ENCODE measurements at places on chromosomes 1 and 21. TPM values are rescaled to one million over a fixed set of nuclear protein-coding genes. Genes with fewer than 3 reads are reported as not detected.
A peak's percentile ranks its signal among the peaks of the same experiment; 100 is the strongest.

DNA sequence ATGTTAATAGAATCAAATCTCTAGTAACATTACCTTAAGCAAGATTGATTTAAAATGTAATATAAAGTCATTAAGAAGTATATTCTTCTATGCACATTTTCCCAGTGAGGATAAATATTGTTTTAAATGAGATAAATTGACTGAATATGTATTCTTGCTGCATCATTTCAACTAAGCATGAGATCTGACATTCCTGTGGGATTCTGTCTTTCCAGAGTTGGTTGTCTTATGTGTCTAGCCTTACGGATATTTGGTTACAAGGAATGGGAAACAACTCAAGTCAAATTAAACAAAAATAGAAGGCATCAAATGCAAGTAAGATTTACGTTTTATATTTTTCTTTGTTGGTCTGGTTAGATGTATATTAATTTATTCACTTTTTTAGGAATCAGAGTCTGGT, 287.5 kb downstream of the PTGER3 start:
- DNase-seq, result no peak

DNA sequence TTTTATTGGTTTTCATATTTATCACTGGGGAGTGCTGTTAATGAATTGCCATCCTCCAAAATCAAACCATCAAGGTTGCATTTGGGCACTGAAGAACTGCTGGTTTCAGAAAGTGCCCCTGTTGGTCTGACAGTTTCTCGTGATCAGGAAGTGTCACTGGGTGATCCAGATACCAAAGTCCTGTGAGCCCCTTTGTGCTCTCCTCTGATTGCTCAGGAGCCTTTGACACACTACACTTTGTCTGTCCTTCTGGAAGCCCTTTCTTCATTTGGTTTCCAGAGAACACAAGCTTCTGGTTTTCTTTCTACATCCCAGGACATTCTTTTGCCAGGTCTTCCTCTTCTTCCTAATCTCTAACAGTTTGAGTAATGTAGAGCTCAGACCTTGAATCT, 165.8 kb upstream of the PROX1 start:
- DNase-seq, result no peak

Gene NCAM2
- not detected for total RNA-seq

Gene KRTAP21-2
- total RNA-seq, result not detected

DNA sequence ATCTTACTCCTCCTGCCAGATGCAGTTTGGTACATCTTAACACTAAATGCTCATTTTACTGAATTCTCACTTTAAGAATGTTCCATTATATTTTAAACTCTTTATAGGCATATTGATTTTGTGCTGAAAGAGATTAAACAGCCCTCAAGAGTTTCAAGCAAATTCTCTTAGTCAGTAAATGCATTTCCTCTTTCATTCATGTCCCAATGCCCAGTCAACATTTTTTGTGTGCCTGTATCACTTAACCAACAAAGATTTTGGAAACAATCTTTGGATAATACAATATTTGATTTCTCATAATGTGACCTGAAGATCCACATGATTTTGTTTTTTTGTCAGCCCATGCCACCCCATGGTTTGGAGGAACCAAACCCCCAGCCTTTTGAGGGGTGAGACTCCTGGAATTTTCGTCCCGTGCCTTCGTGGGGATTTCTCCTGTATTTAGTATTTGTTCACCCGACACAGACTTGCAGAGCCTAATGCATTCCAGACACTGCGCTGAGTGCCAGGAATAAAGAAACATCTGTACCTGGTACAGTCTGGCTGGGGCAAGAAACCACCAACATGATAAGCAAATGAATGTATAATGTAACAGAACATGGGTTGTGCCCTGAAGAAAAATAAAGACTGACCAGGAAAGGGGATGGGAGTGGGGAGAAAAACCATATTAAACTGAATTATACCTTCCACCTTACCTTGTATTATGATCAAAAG, 47.1 kb upstream of the ETS2 start:
- no peak for DNase-seq

DNA sequence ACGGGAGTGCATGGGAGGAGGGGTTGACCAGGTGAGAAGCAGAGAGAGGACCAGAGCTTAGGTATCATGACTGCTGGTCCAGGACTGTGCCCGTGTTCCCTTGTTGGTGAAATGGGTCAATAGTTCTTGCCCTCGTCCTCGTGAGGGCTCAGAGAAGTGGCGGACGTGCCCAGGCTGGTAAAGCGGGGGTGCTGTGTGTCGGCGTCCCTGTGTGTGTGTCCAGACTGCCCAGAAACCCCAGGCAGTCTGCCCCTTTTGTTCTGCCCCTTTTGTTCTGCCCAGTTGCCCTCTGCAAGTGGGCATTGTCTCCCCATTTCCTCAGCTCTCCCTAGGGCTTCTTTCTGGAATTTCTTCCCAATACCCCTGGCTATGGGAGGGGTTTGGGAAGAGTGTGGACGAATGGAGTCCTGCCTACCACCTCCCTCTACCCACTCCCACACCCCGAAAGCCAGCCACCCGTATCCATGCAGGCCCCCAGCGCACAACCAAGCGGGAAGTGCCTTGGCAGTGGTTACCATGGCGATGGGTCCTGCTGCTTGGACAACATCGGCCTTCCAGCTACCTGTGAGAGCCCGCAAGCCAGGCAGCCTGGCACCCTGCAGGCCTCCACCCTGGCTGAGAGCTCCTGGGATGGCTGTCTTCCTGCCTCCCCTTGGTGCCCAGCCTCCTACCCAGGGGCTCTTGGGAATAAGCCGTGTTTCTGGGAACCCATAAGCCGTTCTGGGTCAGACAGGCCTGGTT, 34.7 kb downstream of the ACOT11 start:
- DNase-seq, result no peak

DNA sequence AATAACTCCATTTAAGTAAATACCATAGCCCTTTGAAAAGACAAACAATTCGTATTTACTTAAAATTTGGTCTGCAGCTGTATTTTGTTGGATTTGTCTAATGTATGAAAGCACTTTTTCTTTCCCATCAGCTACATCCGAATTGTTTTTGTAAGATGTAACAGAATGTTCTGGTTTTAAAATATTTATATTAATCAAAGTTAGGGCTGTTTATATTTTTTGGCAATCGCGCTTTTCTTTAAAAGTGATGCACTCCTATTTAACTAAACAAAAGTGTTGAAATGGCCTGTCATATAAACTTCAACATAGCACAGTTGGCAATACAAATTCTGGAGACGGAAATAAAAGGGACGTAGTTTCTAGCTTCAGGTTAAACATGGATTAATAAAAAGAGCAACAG, 216.3 kb upstream of the ADGRL2 start:
- no peak for DNase-seq

DNA sequence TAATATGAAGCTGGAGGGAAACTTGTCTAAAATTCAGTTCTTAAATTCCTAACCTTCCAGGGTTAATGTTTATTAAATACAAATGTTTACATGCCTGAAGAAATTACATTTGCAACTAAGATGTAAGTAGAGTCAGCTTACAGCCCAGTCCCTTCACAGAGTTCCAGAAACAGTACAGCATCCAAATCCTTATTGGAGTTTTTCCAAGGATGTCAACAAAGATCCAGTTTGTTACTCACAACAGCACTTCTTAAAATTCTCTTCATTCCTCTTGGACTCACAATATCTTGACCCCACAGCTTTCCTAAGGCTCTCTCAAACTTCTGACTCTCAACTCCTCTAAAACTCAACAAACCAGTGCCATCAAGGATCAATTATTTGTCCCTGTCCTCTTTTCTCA, 50.1 kb upstream of the RWDD3 start:
- no peak for DNase-seq

DNA sequence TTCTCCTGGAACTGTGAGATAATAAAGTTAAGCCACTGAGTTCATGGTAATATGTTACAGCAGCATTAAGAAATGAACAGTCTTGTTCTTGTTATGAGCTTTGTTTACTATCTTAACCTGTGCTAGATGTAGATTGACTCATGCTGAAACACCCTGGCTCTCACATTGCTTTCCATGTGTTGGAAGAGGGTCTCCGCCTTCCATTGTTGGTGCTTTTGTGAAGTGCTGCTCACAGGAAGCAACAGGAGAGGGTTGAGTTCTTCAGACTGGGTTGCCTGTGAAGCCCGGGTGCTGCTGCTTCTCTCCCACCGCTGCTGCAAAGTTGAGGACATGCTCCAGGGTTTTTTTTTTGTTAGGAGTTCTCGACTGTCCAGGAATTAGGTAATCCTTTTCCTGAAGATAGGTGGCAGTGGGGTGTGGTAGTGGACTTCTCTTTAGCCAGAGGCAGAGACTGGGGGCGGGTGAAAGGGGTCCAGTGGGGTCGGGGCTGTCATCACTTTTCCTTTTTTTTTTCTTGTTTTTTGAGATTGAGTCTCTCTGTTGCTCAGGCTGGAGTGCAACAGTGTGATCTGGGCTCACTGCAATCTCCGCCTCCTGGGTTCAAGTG, 28.7 kb upstream of the HMGN1 start:
- DNase-seq, result peak; percentile 60

GRCh38 chr1:145898756-145899155, 11.1 kb downstream of the ITGA10 start:
- no peak for DNase-seq

GRCh38 chr1:119773711-119774241, 5.1 kb upstream of the HMGCS2 start:
- peak; percentile 78 for DNase-seq

- DNase-seq, result peak; percentile 25
Measured at GRCh38 chr1:33050221-33051076, 13.8 kb upstream of the AK2 start.

- no peak for DNase-seq
Measured at GRCh38 chr21:39010629-39011404, 172.4 kb downstream of the PSMG1 start.

GRCh38 chr1:35390600-35391494, 122.3 kb downstream of the ZMYM4 start:
- no peak for DNase-seq

DNA sequence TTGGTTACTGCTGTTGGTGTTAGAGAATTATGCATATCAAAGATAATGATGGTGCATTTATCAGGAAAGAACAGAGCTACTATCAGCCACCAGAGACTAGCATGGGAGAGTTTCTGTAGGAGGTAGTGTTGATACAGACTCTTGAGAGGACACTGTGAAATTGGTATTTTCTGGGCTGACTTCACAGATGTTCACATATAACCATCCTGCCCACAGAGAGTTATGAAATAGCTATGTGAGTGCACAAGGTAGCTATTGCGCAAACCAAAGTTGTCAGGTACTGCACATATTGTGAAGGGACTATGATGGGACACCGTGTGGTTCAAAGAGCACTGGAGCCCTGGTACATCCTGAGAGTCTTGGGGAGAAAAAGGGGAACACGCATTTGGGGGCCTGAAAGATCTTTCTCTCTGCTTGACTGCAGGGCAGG, 1.4 kb upstream of the TLCD4 start:
- DNase-seq, result no peak

- peak; percentile 81 for DNase-seq
Measured at GRCh38 chr1:182575540-182576149, 13.4 kb downstream of the RNASEL start.

Gene MYCL
- 6.2 TPM for total RNA-seq

DNA sequence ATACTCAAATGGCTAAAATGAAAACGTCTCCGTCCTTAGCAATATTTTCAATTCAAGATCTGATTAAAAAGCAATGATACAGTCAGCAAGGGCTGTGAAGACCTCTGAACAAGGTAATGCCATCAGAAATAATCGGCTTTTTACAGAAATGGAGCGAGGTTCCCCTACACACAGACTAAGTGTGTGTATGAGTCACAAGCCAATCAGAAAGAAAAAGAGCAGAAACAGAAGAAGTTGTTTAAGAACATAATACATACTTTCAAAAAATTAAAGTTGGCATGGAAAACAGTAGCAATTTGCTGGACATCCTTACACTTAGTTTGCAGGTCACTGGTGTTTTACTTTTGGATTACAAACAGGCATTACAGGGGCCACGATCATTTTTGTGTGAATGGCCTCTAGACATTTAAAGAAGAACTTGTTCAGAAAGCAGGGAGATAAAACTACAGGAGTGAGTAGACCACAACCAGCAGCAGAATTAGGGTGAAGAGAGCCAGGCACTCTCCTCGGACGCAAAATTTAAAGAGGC, 350.0 kb upstream of the RUNX1 start:
- DNase-seq, result no peak

DNA sequence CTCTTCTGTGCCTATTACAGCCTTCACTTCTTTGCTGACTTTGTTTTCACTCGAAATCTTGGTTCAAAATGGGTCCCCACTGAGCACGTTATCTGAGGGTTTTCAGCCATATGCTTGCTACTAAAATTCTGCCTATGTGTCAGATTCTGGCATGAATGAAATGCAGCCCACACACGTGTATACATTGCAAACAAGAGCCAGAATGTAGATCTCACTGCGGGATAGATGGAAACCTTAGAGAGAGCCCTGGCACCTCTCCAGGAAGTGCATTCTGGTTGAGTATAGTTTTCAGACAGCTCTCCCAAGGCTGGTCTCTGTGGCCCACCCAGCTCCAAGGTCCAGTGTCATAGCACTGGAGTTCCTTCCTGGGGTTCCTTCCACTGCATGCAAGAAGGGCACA, 234.7 kb upstream of the GJB5 start:
- no peak for DNase-seq

GRCh38 chr1:6001992-6002576, 9.9 kb upstream of the NPHP4 start:
- peak; percentile 46 for DNase-seq

DNA sequence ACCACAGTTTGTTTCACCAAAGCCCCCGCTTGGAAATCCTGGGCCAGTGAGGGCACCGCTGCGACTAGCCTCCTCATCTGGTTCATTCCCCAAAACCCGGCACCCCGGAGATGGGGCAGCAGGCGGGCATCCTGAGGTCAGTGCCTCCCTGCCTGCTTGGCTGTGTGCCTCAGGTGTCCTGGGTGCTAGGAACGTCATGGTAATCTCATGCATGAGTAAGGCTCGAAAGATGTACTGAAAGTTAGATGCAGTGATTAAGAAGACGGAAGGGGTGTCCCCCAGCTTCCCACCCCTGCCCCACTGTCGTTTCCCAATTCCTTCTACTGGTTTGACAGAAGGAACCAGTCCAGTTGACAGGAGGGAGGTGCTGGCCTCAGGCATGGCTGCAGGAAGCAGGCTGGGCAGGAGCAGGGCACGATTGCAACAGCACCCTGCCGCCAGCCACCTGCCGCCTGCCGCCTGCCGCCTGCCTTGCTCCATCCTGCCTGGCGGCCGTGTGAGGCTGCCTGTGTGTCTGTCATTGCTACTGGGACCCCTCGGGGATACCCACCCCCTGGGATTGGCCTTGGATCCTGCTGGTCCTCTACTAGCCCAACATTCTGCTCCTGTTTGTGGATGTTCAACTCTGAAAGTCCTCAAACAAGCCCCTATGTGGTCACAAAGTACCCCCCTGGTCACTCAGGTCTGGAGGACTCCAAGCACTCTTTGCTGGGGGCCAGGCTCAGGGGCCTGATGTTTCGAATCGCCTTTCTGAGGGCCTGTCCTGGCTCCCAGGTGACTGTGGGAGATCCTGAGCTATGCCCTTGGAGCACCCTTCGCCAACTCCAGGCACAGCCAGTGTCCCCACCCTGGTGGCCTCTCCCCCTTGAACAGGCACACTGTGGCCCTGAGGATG, 73.0 kb upstream of the IFFO2 start:
- peak; percentile 58 for DNase-seq

Gene ALX3
- not detected for total RNA-seq

- DNase-seq, result no peak
Measured at GRCh38 chr1:4485398-4485797, 169.0 kb upstream of the AJAP1 start.
